Smooth muscle cell of bladder (primary cell): ENCODE measurements at places on chromosomes 5 and 9. TPM values are rescaled to one million over a fixed set of nuclear protein-coding genes. Genes with fewer than 3 reads are reported as not detected.

Gene LPAR1
- 101 and 119 TPM in 2 replicates for total RNA-seq

Gene RPL12
- 1,370 and 1,635 TPM in 2 replicates for total RNA-seq

Gene ORM2
- total RNA-seq, result not detected in 2 replicates

Gene SLC25A46
- total RNA-seq, result 87.9 and 94.1 TPM in 2 replicates

Gene DNAI1
- total RNA-seq, result not detected in 2 replicates

Gene UBLCP1
- 11.7 and 13.6 TPM in 2 replicates for total RNA-seq

Gene KCNT1
- total RNA-seq, result not detected in 2 replicates

Gene LURAP1L
- total RNA-seq, result 71.4 and 73.5 TPM in 2 replicates

Gene TLX3
- not detected in 2 replicates for total RNA-seq

Gene TBC1D13
- 6.8 and 10.2 TPM in 2 replicates for total RNA-seq
